Stimulated activated CD4-positive, alpha-beta T cell treated with anti-CD3 and anti-CD28 coated beads, Interleukin-4, amount 100 ng/mL, for 24 hours (primary cell): ENCODE measurements at places on chromosomes 13 and 19.

- no peak for DNase-seq
These were observed 480.5 kb upstream of the SPRY2 start for GRCh38 chr13:80821466-80821865.

DNA sequence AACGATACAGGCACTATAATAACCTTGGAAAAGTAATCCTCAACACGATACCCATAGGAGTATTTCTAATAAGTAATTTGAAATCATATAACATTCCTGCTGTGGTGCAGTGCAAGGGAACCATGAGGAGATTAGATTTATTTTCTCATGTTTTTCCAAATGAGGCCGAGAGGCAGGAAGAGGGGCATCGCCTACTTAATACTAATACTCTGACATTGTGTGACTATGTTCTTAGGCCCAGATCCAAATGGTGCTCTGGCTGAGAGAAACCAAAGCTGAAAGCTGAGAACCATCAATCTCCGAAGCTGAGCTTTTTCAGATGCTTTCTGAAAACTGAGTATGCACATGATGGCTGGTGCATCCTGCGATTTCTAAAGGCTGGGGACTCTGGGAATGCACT is 248.0 kb upstream of the MAB21L1 start:
- DNase-seq: no peak

- DNase-seq: peak; percentile 83
These were observed 1.3 kb upstream of the PPAN start for GRCh38 chr19:10104665-10105508.

DNA sequence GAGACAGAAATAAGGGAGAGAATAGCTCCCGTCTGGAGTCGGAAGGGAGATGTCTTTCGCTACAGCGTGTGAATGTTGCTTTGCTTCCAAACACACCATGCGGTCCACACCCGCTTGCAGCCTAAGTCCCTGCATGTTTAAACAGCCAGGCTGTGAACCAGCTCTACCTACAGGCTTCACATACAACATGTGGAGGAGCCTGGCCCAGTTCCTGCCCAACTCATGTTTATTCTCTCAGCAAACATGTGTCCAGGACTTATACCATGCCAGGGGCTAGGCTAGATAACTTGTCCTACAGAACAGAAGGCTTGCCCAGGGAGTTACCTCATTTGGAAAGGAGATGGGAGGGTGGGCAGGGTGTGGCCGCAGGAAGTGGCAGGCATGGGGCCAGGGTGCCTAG is 181.5 kb downstream of the FOXO1 start:
- DNase-seq: no peak

GRCh38 chr13:22194106-22194805 is 523.4 kb downstream of the FGF9 start:
- DNase-seq: no peak

- no peak for DNase-seq
These were observed 1145.6 kb upstream of the MIR17HG start for GRCh38 chr13:90201676-90202460.

DNA sequence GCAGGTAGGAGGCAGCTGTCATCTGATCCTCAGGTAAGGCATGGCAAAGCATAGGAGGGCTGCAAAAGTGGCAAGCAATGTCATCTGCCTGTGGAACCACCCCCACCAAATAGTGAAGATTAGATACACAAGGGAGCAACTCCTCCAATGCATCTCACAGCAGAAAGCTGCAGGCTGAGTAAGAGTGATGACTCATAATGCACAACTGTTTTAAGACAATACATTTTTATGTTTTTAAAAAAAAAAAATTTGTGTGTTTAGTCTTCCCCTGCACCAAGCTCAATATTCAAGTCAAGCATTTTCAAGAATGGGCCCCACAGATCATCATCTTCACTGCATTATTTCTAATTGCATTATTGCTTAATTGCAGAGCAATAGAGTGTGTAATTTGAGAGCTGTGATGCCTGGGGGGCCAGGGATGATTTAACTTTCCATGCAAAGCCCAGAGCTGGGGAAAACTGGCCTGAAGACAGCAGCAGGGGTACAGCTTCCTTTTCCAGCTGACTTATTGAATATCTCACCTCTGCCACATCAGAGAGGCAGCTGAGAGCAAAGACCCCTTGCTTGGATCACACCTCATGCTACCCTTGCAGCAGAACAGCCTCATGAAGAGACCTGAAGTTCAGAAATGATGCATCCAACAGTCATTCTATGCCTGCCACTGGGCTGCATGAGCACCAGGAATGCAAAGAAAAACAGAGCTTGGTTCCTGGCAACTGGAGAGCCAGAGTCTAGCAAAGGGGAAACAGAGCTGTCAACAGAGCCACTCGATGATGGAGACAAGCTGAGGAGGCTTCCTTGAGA is 22.7 kb upstream of the POP4 start:
- no peak for DNase-seq

GRCh38 chr19:966485-967088 is 17.6 kb upstream of the WDR18 start:
- DNase-seq: no peak

DNA sequence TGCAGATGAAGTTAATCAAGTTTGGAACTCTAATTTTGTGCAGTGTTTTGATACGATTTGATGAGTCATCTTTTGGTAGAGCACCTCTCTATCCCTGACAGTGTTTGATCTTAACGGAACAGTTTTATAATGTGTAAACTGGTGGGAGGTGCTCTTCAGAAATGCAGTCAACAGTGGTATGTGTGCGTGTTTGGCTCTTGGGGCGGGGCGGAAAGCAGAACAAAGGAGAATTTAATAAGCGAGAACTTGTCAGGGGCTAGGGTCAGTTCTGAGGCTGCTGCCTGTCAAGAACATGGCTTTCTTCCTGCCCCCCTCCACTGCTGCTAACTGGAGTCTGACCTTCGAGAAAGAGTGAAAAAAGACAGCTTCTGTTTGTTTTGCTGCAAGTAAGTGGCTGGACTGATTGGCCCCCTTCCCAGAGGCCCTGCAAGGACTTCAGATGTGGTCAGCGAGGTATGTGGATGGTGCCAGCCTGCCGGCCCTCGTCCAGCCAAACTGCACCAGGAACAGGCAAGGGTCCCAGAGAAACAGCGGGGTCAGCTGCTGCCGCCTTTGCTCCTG is 40.8 kb downstream of the BBC3 start:
- peak; percentile 75 for DNase-seq

GRCh38 chr19:41309180-41310032 is 566 bp upstream of the CCDC97 start:
- DNase-seq: no peak

GRCh38 chr19:19661675-19662251 is 1.7 kb downstream of the ATP13A1 start:
- peak; percentile 54 for DNase-seq
